ENCODE measurements at places on chromosomes 11 and 22. TPM values are rescaled to one million over a fixed set of nuclear protein-coding genes. Genes with fewer than 3 reads are reported as not detected.

The RAB36 gene
- 5.4 TPM for total RNA-seq

The PTH gene
- not detected for total RNA-seq

The OR8B2 gene
- total RNA-seq: not detected

The PARVG gene
- total RNA-seq: not detected

The OR52N4 gene
- not detected for total RNA-seq

The ELFN2 gene
- 5.1 TPM for total RNA-seq

The TIGD3 gene
- total RNA-seq: 0.13 TPM

The MYEOV gene
- 92.6 TPM for total RNA-seq

The NCR3LG1 gene
- total RNA-seq: 2.5 TPM

The GGTLC2 gene
- total RNA-seq: not detected

The FOSL1 gene
- total RNA-seq: 202 TPM

The C1QTNF4 gene
- total RNA-seq: not detected

- no peak for DNase-seq
- H3K27ac ChIP-seq: peak overlapping the region; percentile 98
- no peaks in the 10 kb centered on the region for H3K27me3 ChIP-seq
Measured at GRCh38 chr22:41684194-41684593, 4.5 kb downstream of the SNU13 start.

DNA sequence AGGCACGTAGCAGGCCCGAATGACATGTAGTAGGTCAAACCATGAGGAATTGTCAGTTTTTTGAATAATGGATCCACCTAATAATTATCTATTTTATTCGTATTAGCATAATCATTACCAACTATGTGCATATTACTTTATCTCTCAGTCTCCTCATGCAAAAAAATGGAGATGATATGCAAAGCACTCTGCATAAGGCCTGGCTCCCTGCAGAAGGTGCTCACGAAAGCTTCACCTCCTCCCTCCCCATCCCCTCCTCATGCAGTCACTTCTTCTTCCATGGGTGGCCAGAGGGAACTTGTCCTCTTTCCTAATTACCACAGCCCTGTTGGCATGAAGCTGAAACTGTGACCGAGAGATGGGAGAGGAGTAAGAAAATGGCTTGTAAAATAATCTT, 20.8 kb upstream of the TSKU start:
- no peak for DNase-seq
- no peak overlapping the region for H3K4me3 ChIP-seq
- no peaks in the 10 kb centered on the region for H3K36me3 ChIP-seq
- H3K27me3 ChIP-seq: peaks cover 21% of the 10 kb centered on the region

GRCh38 chr11:63502252-63502820, 3.5 kb upstream of the LGALS12 start:
- no peak overlapping the region for H3K27ac ChIP-seq
- peaks cover 6% of the 10 kb centered on the region for H3K36me3 ChIP-seq
- H3K4me1 ChIP-seq: no peaks in the 10 kb centered on the region
- DNase-seq: no peak

DNA sequence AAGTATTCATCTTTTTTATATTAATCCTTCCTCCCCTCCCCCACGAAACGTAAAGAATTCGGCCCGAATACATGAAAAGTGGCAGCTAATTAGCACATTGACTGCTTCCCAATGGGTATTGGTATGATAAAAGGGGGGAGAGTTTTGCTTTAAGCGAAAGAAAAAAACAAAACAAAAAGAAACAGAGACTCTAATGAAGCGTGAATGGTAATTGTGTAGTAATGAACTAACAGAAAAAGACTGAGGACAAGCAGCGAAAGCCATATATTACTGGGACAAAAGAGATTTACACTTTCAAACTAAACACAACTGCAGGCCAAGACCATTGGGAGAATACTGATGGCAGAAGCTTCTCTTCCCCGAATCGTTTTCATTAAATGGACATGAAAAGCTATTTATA, 2.5 kb downstream of the DBX1 start:
- no peak overlapping the region for H3K27ac ChIP-seq
- peaks cover 65% of the 10 kb centered on the region for H3K27me3 ChIP-seq
- H3K4me3 ChIP-seq: no peak overlapping the region
- no peak for DNase-seq
- peaks cover 9% of the 10 kb centered on the region for H3K4me1 ChIP-seq

DNA sequence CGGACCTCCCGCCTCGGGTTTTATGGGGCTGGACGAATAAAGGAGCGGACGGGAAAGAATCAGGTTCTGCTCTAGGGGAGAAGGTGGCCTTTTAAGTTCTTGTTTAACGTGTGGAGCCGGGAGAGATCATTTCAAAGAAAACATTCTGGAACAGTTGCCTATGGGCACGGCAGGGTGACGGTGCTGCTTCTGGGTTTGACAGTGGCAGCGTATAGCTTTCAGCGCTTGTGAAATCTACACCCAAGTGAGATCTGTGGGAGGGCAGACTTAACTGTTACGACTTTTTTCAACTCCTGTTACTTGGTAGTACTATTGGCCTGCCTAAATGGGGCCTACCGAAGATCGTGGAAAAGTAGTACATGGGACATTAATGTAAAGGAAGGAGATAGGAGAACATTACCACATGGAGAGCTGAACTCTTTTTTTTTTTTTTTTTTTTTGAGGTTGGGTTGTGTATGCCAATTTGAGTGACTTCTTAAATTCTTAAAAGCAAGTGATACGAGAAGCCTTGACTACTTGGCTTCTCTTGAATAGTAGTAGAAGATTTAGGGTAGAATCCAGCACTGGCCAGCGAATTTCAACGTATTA, 743 bp downstream of the USP47 start:
- no peaks in the 10 kb centered on the region for H3K36me3 ChIP-seq
- peak; percentile 75 for DNase-seq
- no peaks in the 10 kb centered on the region for H3K27me3 ChIP-seq
- no peaks in the 10 kb centered on the region for H3K4me1 ChIP-seq

DNA sequence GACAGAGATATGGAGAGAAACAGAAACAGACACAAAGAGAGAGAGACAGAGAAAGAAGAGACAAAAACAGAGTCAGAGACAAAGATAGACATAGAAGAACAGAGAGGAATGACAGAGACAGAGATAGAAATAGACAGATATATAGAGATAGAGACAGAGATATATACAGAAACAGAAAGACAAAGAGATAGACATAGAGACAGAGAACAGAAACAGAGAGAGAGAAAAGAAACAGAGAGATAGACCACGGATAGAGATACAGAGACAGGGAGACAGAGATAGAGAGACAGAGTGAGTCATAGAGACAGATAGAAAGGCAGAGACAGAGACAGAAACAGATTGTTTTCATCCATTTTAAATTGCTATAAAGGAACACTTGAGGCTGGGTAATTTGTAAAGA, 12.3 kb upstream of the MPEG1 start:
- H3K36me3 ChIP-seq: no peaks in the 10 kb centered on the region
- peak overlapping the region; percentile 22 for H3K4me3 ChIP-seq
- DNase-seq: no peak
- peaks cover 7% of the 10 kb centered on the region for H3K27me3 ChIP-seq
- no peak overlapping the region for H3K27ac ChIP-seq

DNA sequence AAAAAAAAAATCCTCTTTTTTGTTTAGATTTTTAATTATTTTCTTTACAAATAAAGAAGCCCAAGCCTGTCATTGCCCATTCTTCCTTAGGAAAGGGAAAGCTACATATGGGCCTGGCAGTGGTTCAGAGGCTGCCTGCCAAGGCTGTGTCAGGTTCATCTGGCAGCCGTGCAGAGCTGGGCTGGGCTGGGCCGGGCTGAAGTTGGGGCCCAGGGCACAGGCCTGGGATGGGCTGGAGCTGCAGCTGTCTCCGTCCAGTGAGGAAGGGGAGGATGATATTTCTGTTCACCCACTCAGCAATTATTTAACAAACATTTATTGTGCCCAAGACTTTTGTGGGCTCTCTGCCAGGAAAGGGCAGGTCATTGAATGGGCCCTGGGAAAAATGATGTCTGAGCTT, 4.6 kb downstream of the PRR5L start:
- no peak for DNase-seq
- peaks cover 9% of the 10 kb centered on the region for H3K4me1 ChIP-seq
- H3K27me3 ChIP-seq: peaks cover 5% of the 10 kb centered on the region
- H3K4me3 ChIP-seq: no peak overlapping the region
- H3K27ac ChIP-seq: no peak overlapping the region
- H3K36me3 ChIP-seq: no peaks in the 10 kb centered on the region

- no peak overlapping the region for H3K27ac ChIP-seq
- no peak overlapping the region for H3K4me3 ChIP-seq
- no peak for DNase-seq
- peaks cover 1% of the 10 kb centered on the region for H3K27me3 ChIP-seq
- no peaks in the 10 kb centered on the region for H3K4me1 ChIP-seq
Measured at GRCh38 chr22:49365910-49366309, 461.8 kb downstream of the BRD1 start.

- H3K36me3 ChIP-seq: no peaks in the 10 kb centered on the region
- DNase-seq: no peak
- H3K27ac ChIP-seq: no peak overlapping the region
- no peaks in the 10 kb centered on the region for H3K4me1 ChIP-seq
- H3K4me3 ChIP-seq: no peak overlapping the region
Measured at GRCh38 chr11:71138737-71139425, 113.5 kb downstream of the SHANK2 start.

DNA sequence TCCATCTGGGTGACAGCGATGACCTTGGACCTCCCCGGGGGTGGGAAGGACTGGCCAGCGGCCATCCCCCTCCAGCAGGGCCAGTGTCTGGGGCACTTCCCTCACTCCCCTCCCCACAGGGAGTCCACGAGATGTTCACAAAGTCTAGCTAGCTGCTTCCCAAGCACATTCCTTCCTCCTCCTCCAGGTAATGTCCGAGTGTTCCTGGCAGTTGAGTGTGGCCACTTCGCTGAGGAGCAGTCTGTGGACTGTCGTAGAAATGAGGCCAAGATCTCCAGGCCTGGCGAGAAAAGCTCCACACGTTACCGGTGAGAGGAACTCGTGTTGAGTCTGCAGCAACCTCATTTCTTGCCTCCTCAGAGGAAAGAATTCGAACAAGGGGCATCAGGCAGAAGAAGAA, 425.5 kb downstream of the BRD1 start:
- H3K27me3 ChIP-seq: no peaks in the 10 kb centered on the region
- no peak for DNase-seq
- peaks cover 14% of the 10 kb centered on the region for H3K36me3 ChIP-seq
- no peak overlapping the region for H3K27ac ChIP-seq
- no peak overlapping the region for H3K4me3 ChIP-seq

DNA sequence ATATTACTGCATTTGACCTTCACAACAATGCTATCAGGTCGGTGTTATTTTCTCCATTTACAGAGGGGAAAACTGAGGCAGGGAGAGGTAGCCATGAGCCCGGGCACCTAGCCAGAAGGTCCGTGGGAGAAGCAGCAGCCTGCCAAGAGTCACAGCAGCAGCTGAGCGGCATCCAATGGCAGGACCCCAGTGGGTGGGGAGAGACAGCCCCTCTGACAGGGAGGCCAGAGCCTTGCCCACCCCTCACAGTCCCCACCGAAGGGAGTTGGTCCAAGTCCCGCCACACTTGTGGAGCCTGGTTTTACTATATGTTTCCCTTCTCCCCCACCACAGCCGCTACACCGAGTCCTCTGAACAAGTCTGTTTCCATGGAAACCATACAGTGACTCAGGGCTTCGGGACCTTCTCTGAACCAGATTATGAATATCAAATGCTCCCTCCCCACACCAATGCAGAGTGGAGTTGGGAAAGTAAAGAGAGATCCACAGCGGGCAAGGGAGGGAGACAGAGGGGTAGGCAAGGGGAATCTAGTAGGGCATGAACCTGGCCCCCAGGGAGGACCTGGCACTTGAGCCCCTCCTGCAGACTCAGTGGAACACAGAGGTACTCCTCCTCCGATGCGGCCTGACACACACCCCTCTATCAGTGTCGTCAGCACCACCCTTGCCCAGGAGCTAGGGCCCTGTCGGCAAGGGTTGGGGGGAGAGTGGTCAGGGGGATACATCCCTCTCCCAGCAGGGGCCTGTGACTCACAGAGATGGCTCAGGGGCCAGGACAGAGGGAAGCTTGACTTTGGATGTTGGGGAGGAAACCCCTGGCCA, 2.5 kb downstream of the CHST1 start:
- peak overlapping the region; percentile 85 for H3K27ac ChIP-seq
- peaks cover 22% of the 10 kb centered on the region for H3K4me1 ChIP-seq
- peak; percentile 92 for DNase-seq
- H3K36me3 ChIP-seq: no peaks in the 10 kb centered on the region

- no peak overlapping the region for H3K27ac ChIP-seq
- H3K36me3 ChIP-seq: no peaks in the 10 kb centered on the region
- DNase-seq: no peak
- peaks cover 8% of the 10 kb centered on the region for H3K27me3 ChIP-seq
Measured at GRCh38 chr11:119664063-119664572, 64.9 kb downstream of the NECTIN1 start.

All from HFFc6 (cell line).